ENCODE measurements at places on chromosomes 11 and 22.
A peak's percentile ranks its signal among the peaks of the same experiment; 100 is the strongest.

DNA sequence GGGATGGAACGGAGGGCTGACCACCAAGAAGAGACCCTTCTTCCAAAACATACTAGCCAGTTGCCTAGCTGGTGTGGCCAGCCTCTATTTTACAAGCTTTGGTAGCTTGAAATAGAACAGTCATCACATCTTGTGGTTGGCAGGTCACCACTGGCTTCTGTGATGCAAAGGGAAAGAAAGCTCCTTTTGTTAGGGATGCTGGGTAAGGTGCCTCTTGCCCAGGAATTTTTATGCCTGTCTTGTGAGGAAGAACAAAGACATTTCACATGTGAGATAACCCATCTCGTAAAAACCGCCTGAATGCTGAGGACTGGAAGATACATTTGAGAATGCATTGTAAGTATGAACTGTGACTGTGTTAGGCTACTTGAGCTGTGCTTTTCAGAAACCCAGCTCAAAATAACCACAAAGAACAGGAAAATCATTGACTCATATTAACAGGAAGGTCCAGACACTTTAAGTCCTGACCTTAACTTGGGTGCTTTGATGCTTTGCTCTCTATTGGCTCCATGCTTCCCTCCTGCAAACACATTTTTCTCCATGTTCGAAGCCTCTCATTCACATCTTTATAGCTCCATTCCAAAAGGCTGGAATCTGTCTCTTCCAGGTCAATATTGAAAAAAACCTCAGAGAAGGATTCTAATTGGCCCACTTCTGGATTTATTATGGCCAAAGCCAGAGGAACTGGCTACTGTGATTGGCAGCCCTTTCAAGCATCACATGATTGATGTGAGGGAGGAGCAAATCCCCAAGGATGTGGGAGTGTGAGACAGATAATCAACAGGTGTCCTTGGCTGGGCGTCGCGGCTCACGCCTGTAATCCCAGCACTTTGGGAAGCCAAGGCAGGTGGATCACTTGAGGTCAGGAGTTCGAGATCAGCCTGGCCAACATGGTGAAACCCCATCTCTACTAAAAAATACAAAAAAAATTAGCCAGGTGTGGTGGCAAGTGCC is 53.9 kb downstream of the MICAL2 start:
- DNase-seq = peak; percentile 67

- DNase-seq = no peak
These were observed 25.7 kb downstream of the TTC12 start for GRCh38 chr11:113339929-113340589.

DNA sequence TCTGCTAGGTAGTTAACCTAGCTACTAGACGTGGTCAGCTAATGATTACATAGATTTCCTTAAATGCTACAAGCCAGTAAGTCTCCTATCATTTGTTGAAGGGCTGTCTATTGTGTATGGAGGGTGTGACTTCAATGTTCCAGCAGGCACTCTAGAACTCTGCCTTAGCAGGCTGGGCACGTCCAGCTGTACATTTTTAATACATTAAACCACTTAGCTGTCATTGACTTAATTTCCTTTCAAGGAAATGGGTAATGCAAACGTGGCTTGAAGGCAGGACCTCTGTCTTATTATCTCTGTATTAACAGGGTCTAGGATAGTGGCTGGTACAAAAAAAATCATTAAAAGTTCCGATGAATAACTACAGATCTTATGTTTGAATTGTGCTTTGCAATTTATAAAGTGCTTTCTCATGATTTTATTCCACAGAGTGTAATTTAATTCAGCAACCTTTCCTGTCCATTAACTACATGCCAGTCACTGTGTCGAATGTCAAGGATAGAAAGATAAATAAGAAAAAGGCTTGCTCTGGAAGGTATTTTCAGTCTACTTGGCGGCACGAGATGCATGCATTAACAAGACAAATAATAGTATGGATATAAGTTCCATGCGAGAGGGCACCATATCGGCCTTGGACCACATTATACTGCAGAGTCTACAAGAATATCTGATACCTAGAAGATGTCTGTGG is 60.3 kb downstream of the APOL3 start:
- DNase-seq = no peak

DNA sequence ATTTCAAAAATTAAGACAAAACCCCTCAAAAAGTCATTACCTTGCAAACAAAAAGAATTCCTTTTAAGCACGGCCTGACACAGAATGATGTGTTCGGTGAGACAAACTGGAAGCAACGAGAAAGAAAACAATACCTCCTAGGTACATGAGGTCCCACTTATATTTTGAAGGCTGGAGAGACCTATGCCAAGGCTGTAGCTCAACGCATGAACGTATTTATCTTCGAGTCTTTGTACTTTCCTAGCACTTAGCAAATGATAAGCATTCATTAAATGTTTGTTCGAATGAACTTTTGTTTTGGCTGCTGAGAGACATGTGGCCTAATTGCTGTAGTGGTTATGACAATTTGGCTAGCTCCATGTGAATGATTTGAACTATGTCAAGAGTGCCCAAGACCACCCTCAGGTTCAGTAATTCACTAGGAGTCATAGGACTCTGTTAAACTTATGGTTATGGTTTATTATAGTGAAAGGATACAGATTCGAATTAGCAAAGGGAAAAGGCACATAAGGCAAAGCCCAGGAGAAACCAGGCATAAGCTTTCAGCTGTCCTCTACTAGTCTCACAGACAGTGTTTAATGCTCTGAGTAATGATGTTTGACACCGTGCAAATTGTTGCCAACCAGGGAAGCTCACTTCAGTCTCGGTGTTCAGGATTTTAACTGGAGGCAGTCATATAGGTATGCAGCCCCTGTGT is 26.0 kb upstream of the HORMAD2 start:
- no peak for DNase-seq

- DNase-seq = no peak
These were observed 916 bp upstream of the SLC6A5 start for GRCh38 chr11:20598492-20598891.

GRCh38 chr22:27666272-27666997 is 135.1 kb downstream of the MN1 start:
- no peak for DNase-seq

DNA sequence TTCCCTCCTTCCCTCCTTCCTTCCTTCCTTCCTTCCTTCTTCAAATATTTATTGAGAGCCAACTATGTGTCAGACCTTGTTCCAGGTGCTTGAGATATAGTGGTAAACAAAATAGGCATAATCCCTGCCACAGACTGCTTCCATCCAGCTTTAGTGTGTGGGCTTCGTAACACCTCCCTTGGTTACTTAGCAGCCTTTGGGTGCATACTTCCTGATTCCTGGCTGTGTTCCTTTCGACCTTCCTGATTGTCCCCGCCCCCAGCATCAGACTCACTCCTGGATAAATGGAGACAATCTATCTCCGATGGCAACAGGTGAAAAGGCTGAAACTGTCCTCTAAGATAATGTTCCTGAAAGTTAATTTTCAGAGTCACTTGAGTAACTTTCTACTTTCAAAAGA is 13.5 kb downstream of the CCDC81 start:
- no peak for DNase-seq

- DNase-seq = no peak
These were observed 230.3 kb downstream of the CSNK2A3 start for GRCh38 chr11:11122749-11123148.

Measured in epithelial cell of esophagus (primary cell).